ENCODE measurements at places on chromosomes 3 and 15. TPM values are rescaled to one million over a fixed set of nuclear protein-coding genes. Genes with fewer than 3 reads are reported as not detected.

DNA sequence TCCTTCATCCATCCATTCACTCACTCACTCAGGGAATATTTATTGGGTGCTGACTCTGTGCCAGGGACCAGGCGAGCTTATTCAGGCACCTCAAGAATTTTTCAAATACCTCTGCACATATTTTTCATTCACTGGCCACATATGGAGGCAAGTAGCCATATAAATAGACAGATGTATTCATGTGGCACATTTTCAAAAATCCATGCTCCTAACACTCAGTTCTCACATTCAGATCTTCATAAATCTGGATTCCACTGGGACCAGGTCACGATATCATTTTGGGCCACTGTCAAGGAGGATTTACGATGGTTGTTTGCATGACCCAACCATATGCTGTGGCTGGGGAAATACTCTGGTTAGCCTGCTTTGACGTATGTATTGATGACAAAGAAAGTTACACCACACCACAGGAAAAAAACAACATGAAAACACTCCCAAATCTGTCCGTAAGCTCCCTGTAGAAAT lies 241.8 kb upstream of the LRTM1 start:
- peak; percentile 92 for DNase-seq
- peaks cover 47% of the 10 kb centered on the region for H3K4me1 ChIP-seq
- H3K27ac ChIP-seq: peak overlapping the region; percentile 99
- H3K27me3 ChIP-seq: no peaks in the 10 kb centered on the region
- H3K4me3 ChIP-seq: peak overlapping the region; percentile 42
- no peaks in the 10 kb centered on the region for H3K36me3 ChIP-seq

GRCh38 chr3:171548917-171549316 lies 88.7 kb upstream of the TNIK start:
- no peak overlapping the region for H3K4me3 ChIP-seq
- no peak for DNase-seq
- no peaks in the 10 kb centered on the region for H3K36me3 ChIP-seq
- no peaks in the 10 kb centered on the region for H3K27me3 ChIP-seq
- H3K27ac ChIP-seq: no peak overlapping the region
- no peaks in the 10 kb centered on the region for H3K4me1 ChIP-seq

Gene SPATA12
- 0.12 TPM for total RNA-seq

Gene MGA
- total RNA-seq: 15.9 TPM

Gene SLC12A8
- 8.5 TPM for total RNA-seq

Gene IL20RB
- total RNA-seq: 163 TPM

DNA sequence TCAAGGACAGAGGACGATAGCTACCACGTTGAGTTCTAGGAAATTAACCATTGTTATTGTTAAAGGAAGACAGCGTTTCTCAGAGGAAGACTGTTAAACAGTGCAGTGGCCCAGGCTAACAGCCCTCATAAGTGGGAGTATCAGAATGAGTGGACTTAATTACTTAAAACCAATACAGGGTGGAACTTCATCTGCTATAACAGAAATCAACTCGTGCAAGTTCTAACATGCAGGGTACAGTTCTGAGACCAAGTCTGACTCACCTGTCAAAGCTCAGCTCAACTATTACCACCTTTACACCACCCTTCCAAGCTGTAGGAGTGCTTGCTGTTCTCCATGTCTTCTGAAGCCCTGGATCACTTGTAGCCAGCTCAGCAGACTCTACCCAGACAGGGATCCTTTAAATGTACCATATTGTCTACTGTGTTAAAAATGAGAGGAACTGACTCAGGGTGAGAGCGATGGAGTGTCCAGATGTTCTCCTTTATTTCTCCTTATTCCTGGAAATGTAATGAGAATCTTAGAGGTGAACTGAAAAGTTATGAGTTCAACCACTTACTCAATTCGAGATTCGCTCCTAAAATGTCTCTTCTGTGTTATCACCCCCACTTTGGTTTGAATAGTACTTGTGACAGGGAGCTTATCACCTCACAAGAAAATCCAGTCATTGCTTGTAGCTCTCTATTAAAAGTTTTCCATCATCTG lies 26.5 kb downstream of the CD86 start:
- H3K4me1 ChIP-seq: peaks cover 14% of the 10 kb centered on the region
- DNase-seq: peak; percentile 70
- H3K27me3 ChIP-seq: no peaks in the 10 kb centered on the region

Gene OSTN
- not detected for total RNA-seq

Gene DAZL
- total RNA-seq: not detected

Gene ITGA11
- not detected for total RNA-seq

Gene ACTL6A
- 46.2 TPM for total RNA-seq

GRCh38 chr3:140234256-140234655 lies 299.3 kb downstream of the CLSTN2 start:
- H3K27ac ChIP-seq: no peak overlapping the region
- H3K36me3 ChIP-seq: no peaks in the 10 kb centered on the region
- peaks cover 28% of the 10 kb centered on the region for H3K27me3 ChIP-seq
- DNase-seq: no peak
- no peaks in the 10 kb centered on the region for H3K4me1 ChIP-seq
- no peak overlapping the region for H3K4me3 ChIP-seq

DNA sequence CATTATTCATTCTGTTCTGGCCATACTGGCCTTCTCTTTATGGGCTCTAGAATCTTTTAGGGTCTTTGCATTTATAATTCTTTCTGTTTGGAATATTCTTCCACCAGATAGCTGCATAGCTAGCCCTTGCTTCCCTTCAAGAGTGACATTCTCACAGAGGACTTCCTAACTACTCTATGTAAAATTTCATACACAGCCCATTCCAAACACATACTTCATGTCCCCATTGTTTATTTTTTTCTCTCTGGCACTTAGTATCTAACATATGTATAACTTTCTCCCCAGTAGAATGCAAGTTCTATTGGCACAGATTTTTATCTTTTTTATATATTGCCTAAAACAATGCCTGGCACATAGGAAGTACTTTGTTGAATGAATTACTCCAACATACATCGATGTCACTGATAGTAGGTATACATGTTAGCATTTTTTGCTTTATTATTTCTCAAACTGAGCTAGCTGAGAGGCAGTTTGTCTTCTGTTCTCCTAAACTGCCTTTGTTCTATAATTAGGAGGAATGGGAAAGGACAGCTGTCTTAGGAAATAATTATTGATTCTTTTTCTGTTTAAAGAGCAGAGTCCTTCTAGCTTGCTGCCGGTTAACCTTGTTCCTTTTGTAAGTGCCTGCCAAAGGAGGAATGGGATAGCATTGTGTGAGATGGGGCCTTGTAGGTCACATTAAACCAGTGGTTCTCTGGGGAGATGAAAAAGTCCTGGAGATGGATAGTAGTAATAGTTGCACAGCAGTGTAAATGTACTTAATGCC lies 7.9 kb downstream of the FAM162A start:
- no peak overlapping the region for H3K27ac ChIP-seq
- DNase-seq: no peak
- peaks cover 27% of the 10 kb centered on the region for H3K4me1 ChIP-seq
- H3K36me3 ChIP-seq: no peaks in the 10 kb centered on the region
- no peaks in the 10 kb centered on the region for H3K27me3 ChIP-seq
- no peak overlapping the region for H3K4me3 ChIP-seq

DNA sequence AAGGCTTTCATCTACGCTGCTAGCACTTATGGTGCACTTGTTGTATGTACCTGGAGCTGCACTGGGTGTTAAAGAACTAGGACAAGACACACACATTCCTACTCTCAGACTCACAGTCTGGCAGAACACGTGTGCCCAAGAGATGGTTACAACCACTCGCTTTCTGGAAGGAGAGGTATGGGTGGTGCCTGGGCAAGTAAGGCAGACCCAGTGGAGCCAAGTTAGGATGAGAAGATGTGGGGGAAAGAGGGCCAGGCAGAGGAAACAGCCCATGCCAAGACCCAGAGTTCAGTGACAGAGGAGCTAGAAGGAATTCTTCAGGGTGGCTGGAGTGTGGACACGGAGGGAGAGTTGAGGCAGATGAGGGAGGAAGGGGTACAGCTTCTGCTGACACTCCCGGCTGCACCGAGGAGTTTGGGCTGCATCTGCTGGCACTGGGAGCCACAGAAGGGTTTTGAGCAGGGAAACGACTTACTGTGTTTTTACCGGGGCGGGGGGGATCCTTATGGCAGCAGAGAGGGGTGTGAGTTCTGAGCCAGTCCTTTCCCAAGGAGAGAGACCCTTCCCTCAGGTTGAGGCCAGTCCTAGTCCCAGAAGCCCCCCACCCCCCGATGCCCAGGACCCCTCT lies 59.0 kb downstream of the GRIP2 start:
- no peak overlapping the region for H3K4me3 ChIP-seq
- H3K4me1 ChIP-seq: no peaks in the 10 kb centered on the region
- peaks cover 20% of the 10 kb centered on the region for H3K36me3 ChIP-seq
- H3K27ac ChIP-seq: no peak overlapping the region
- H3K27me3 ChIP-seq: no peaks in the 10 kb centered on the region

DNA sequence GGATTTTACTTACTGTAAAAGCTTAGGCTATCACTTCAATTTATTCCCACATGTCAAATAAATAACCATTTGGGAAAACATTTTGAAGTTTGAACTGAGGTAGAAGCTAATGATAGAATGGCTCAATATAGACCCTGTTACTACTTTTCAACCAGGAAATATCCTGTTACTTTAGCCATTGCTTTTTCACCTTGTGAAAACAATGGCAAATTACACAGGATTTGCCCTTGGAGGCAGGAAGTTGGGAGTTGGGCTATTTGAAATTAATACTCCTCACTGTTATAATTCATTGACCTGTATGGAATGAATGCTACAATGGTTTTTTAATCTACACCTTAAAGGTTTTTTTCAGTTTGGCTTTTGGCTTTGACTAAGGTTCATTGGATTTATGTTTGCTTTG lies 98.1 kb upstream of the UBE2E2 start:
- no peaks in the 10 kb centered on the region for H3K27me3 ChIP-seq
- no peaks in the 10 kb centered on the region for H3K36me3 ChIP-seq
- no peak overlapping the region for H3K27ac ChIP-seq
- no peak for DNase-seq

Gene TPRG1
- total RNA-seq: 1.5 TPM

GRCh38 chr15:70153921-70154717 lies 56.4 kb upstream of the TLE3 start:
- no peak overlapping the region for H3K4me3 ChIP-seq
- no peak for DNase-seq
- H3K4me1 ChIP-seq: peaks cover 23% of the 10 kb centered on the region
- no peaks in the 10 kb centered on the region for H3K27me3 ChIP-seq
- H3K36me3 ChIP-seq: no peaks in the 10 kb centered on the region

GRCh38 chr15:82699726-82700125 lies 9.9 kb downstream of the AP3B2 start:
- DNase-seq: no peak
- H3K27ac ChIP-seq: no peak overlapping the region
- no peaks in the 10 kb centered on the region for H3K36me3 ChIP-seq
- no peaks in the 10 kb centered on the region for H3K4me1 ChIP-seq

DNA sequence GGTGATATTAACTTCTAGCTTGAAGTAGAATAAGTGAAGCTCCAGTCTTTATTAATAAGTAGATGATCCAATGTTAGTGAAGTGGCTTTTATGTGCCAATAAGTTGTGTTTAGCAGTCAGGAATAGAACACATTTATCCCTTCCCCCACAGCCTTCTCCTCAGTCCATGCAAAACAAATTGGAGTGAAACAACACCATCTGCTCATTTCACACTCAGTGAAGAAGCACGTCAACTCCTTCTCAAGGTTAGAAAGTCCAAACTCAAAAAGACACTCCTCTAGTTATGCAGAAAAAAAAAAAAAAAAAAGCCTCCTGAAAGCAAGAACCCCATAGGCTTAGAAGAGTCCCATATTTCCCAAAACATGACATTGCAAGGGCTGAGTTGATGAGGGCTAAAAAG lies 18.0 kb upstream of the NEO1 start:
- no peaks in the 10 kb centered on the region for H3K4me1 ChIP-seq
- no peak overlapping the region for H3K27ac ChIP-seq
- no peak overlapping the region for H3K4me3 ChIP-seq
- no peaks in the 10 kb centered on the region for H3K36me3 ChIP-seq
- peaks cover 26% of the 10 kb centered on the region for H3K27me3 ChIP-seq

Gene GPR87
- total RNA-seq: 51.8 TPM

- H3K4me1 ChIP-seq: peaks cover 7% of the 10 kb centered on the region
- no peak overlapping the region for H3K4me3 ChIP-seq
- H3K36me3 ChIP-seq: peaks cover 22% of the 10 kb centered on the region
- H3K27me3 ChIP-seq: no peaks in the 10 kb centered on the region
- no peak overlapping the region for H3K27ac ChIP-seq
- DNase-seq: no peak
These were observed 71.1 kb upstream of the BLM start for GRCh38 chr15:90645873-90646575.

DNA sequence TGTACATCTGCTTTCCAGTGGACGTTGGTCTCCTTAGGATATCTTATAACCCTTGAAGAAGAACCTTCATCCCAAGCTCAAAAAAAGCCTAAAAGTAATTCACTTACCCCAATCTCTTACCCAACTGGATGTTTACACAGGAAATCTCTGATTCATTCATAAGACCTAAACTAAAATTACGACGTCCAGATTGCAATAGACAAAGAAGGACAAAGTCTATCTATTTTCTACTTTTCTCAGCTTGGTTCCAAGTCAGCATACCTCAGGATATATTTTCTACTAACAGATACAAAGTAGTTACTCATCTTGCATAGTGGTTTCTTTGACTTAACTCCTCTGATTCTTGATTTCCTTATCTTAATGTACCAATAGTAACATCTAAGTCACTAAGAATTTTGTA lies 669.9 kb downstream of the OTOL1 start:
- peaks cover 6% of the 10 kb centered on the region for H3K36me3 ChIP-seq
- no peaks in the 10 kb centered on the region for H3K27me3 ChIP-seq
- no peak overlapping the region for H3K4me3 ChIP-seq
- peaks cover 5% of the 10 kb centered on the region for H3K4me1 ChIP-seq

- H3K4me1 ChIP-seq: peaks cover 10% of the 10 kb centered on the region
- H3K4me3 ChIP-seq: peak overlapping the region; percentile 34
- peak; percentile 90 for DNase-seq
- no peaks in the 10 kb centered on the region for H3K27me3 ChIP-seq
- H3K27ac ChIP-seq: peak overlapping the region; percentile 46
These were observed 72.3 kb upstream of the ZNF280D start for GRCh38 chr15:56805466-56806147.

- peaks cover 11% of the 10 kb centered on the region for H3K27me3 ChIP-seq
- H3K36me3 ChIP-seq: no peaks in the 10 kb centered on the region
- no peaks in the 10 kb centered on the region for H3K4me1 ChIP-seq
- H3K27ac ChIP-seq: no peak overlapping the region
- no peak overlapping the region for H3K4me3 ChIP-seq
These were observed 560.6 kb downstream of the PDCD6IP start for GRCh38 chr3:34359064-34359463.

- peaks cover 18% of the 10 kb centered on the region for H3K4me1 ChIP-seq
- no peak for DNase-seq
- H3K27me3 ChIP-seq: no peaks in the 10 kb centered on the region
- H3K36me3 ChIP-seq: peaks cover 14% of the 10 kb centered on the region
These were observed 799 bp downstream of the VPS33B start for GRCh38 chr15:91021516-91022074.

- no peak for DNase-seq
- no peak overlapping the region for H3K27ac ChIP-seq
- no peak overlapping the region for H3K4me3 ChIP-seq
These were observed 6.5 kb downstream of the DAG1 start for GRCh38 chr3:49476563-49476962.

Gene CCR1
- not detected for total RNA-seq
